ENCODE measurements at places on chromosomes 3 and 15.

DNA sequence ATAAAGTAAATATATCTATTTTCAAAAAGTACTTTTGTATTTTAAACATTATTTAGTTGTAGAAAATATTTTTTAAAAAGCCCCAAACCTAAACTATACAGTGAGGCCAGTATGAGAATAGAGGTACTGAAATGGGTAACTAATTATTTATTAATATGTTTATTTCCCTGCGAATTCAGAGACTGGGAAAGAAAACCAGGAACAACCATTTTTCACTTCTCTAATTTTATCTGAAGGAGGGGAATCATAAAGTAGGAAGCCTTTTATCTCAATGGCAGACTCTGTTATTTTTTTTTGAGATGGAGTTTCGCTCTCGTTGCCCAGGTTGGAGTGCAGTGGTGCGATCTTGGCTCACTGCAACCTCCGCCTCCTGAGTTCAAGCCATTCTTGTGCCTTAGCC is 63.6 kb upstream of the TRAK1 start:
- DNase-seq, result no peak

DNA sequence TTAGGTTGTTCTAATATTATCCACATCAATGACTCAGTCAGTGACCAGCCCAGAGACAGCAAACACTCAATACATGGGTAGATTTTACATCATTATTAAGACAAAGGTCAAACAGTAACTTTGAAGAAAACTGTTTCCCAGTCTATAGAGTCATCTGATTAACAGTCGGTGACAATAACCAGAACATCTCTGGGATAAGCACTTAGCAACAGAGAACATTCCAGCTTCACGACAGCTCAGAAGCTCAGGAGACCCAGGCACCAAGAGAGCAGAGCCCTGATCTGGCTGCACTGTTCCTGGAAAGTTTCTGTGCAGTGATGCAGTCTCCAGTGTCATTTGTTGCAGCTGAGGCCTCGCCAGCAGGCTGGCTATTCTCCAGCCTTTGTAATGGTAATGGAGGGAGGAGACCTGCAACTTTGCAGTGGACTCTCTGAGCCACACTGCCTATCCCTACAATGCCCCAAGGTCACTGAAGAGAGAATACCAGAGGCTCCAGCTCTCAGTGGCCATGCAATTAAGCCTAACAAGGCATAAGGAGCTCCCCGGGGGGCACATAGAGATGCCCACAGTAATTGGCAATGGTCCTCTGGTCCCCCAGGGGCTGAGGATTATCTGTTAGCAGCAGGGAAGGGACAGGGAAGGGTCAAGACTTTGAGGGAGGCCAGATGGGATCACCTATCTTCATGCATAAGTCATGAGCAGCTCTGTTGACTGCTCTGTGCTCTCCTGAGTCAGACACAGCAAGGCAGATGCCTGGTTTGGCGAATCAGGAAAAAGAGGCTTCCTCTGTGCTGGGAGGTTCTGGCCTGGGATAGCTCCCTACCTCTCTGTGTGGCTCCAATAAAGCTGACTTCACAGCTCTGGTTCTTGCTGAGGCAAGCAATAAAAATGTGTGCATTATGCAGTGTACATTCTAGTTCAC is 163.6 kb downstream of the CTNNB1 start:
- DNase-seq, result no peak

DNA sequence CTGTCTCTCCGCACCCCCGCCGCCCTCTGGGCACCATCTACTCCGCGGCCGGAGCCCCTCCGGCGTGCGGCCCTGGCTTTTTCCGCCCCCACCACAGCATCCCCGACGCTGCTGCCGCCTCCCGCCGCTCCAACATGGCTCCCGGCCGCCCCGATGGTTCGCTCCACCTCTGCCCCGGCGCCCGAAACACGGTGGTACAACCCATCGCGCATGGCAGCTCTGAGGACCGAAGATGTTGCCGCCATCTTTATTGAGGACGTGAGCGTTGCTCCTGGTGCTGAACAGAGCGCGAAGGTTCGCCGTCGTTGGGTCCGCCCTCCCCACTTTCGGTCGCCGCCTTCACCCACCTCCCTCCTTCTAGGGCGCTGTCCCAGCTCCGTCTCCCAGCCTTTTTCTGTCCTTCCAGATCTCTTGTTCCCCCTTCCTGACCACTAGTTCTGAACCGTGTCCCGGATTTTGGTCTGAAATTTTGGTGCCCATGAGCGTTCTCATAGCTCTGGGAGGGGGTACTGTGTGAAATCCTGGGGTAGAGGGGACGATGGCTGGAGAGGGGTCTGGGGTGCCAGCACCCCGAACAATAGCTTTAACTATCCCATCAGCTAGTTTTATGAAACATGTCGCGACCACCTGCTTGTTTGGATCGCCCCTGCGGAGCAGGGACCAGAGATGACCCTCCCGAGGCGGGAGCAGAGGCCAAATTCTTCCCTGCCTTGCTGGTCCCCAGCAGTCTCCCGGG is at the start of gene CELSR3:
TSS of gene CELSR3 (minus strand) at position 134 of the 736 bp plus-strand sequence. CDS start 252 bp downstream, outside the sequence.
- DNase-seq, result peak; percentile 75

GRCh38 chr3:105728771-105729312 is 140.0 kb downstream of the CBLB start:
- no peak for DNase-seq

- DNase-seq, result no peak
These were observed 10.8 kb upstream of the VILL start for GRCh38 chr3:37979541-37980461.

All from A172 (cell line).